Stimulated activated CD8-positive, alpha-beta memory T cell treated with anti-CD3 and anti-CD28 coated beads, Interleukin-7, amount 100 ng/mL, for 4 hours (primary cell): ENCODE measurements at places on chromosomes 1 and 21.

DNA sequence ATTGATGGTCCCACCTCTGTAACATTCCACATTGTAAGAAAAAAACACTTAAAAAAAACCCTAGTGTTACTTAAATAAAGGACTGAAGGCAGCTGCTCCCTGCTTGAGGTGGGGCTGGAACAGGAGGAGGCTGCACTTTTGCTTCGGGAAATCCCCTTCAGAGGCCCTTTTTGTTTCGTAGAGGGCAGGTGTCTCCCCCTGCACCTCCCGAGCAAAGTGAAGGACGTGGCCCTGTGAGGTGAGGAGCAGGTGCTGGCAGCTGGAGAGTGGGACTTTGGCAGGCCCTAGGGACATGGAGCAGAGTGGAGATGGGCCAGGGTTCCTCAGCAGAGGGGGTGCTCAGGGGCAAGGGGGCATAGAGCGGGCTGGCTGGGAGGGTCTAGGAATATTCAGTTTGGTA, 33.4 kb upstream of the WNT4 start:
- no peak for DNase-seq

DNA sequence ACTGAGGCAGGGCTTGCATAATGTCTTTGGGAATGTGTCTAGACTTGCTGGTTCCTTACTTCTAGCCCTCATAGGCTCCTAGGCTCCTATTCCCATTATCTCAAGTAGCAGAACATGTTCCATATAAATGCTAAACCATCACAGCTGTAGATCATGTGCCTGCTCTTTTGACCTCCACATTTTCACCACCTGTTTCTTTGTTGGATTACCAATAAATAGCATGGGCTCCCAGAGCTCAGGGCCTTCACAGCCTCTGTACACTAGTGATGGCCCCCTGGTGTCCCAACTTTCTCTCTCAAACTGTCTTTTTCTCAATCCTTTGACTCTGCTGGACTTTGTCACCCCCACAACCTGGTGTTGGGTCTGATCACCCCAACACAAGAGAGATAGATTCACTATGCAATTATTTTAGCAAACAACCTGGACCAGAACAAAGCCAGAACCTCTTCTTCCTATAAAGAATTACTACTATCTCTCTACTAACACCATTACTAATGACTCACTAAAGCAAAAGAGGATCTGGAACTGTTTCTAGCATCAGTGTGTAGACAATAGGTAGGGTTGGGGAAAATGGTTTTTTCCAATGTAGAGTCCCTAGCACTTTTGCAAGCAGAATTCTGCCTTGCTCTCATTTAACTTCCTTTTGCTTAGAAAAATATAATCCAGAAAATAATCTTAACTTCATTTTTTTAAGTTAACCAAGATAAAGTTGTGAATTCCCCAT, 51.7 kb downstream of the WLS start:
- DNase-seq: no peak

- DNase-seq: no peak
These were observed 6.6 kb downstream of the NID1 start for GRCh38 chr1:236058141-236058934.

GRCh38 chr1:204733289-204733688, 47.8 kb upstream of the LRRN2 start:
- no peak for DNase-seq

DNA sequence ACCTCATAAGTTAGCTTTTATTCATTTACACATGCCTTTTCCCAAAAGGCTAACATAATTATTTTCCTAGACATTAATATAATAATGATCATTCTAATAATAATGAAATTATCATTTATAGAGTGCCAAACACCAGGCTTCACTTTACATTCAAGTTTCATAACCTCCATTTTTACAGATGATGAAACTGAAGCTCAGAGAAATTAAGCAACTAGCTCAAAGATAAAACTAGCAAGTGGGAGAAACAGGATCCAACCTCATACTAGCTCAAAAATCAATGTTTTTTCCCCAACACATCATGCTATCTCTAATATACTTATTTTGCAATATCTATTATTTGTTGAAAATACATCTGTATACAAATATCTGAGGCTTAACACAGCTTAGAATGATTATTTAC, 14.0 kb downstream of the LPGAT1 start:
- no peak for DNase-seq
